ENCODE measurements at places on chromosomes 5 and 9. TPM values are rescaled to one million over a fixed set of nuclear protein-coding genes. Genes with fewer than 3 reads are reported as not detected.
A peak's percentile ranks its signal among the peaks of the same experiment; 100 is the strongest.

GRCh38 chr9:136493567-136493971, 10.7 kb upstream of the SEC16A start:
- peak; percentile 60 for DNase-seq

RANBP3L gene
- 1.9 TPM for total RNA-seq

DNA sequence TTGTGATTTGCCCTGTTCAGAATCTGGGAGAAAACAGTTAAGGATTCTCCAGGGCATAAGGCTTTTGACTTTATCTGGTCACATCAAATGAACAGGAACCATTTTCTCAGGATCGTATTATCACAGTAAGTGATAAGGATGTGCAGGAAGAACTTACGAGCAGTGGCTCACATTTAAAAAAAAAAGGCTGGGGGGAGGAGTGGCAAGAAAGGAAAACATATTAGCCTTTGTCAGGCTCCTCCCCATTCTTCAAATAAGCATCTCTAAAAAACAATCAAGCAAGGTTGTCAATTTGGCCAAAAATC, 234.3 kb upstream of the TMEM161B start:
- no peak for DNase-seq

- DNase-seq = no peak
These were observed 70.7 kb downstream of the PDE6A start for GRCh38 chr5:149873896-149874295.

- DNase-seq = no peak
These were observed 906.7 kb downstream of the NR2F1-AS1 start for GRCh38 chr5:92674321-92674720.

PTGS1 gene
- 16.6 TPM for total RNA-seq

- DNase-seq = no peak
These were observed 280.4 kb downstream of the MEF2C start for GRCh38 chr5:88602584-88602983.

GRCh38 chr9:13388157-13388556, 108.7 kb upstream of the MPDZ start:
- peak; percentile 40 for DNase-seq

DNA sequence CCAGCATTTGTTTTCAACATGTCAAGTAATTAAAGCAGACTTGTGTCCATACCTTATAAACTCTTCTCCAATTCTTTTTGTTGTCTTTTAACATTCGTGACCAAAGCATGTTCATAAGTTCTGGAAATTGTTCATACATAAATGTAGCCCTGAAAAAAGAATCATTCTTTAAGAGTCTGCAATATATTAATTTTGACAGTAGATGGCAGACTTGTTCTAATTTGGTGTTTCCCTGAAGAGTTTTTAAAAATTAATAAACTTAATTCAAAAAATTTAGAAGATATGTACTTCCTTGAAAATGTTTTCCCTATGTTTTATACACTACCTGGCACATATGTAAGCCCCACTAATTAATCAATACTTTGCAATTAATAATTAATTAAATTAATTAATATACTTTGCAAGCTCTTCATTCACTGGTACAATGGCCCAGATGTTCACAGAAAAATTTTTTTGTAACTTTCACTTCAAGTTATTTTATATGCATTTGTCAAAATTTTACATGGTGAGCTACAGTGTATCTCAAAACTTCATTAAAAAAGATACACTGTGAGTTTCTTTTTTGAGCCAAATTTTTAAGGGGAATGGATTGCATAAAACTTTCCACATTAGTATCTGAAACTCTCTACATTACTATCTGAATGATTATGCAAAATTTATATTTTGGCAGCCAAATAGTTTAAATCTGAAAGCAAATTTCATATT, 42.1 kb downstream of the CLINT1 start:
- DNase-seq = no peak

DNA sequence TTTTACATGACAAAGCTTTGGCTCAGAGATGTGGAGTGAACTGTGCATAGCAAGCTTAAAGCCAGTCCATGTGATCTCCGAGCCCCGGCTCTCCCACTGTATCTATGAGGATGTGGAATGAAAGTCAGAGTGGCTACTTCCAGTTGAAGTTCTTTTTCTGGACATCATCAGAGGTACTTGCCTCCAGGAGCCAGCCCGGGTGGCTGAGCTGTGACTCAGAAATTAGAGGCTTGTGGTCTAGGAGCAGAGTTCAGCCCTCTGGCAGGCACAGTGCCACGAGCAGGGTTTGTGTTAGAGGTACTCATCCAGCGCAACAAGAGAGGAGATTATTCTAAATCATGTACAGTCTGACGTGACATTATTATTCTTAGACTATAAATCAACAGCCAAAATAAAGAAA, 322.5 kb downstream of the CDK5RAP2 start:
- no peak for DNase-seq
